Smooth muscle cell of bladder (primary cell): ENCODE measurements at places on chromosomes 3 and 15. TPM values are rescaled to one million over a fixed set of nuclear protein-coding genes. Genes with fewer than 3 reads are reported as not detected.

The PTH1R gene
- total RNA-seq = under 0.01 and 0.28 TPM in 2 replicates

The CHP1 gene
- total RNA-seq = 73.2 and 85.9 TPM in 2 replicates

The NANOGP8 gene
- total RNA-seq = 0.14 TPM in 1 of 2 replicates, not detected in the other

The THRB gene
- total RNA-seq = 1.00 and 1.4 TPM in 2 replicates

The ELL3 gene
- total RNA-seq = 3.9 and 6.8 TPM in 2 replicates

The CERS3 gene
- 0.14 TPM in 1 of 2 replicates, not detected in the other for total RNA-seq
